Right hindlimb (tissue), 1 donor: ENCODE measurements at places on chromosomes 4 and X.

DNA sequence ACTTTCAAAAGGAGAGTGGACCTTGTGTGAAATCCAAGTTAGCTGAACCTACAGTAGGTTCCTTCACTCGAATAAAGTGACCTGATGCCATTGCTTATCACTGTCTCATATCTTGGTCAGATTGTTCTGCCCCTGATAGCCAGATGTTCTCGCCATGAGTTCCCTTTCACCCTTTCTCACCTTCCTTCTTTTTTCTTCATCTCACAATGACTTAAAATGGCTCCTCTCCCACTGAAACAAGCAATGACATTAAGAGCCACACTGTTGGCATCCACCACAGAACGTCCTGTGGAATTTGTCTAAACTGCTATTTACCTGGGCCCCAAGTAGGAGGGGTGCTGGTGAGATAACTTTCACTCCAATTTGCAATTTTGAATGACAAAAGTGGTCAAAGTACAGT is 227.6 kb upstream of the PPP1R2C start:
- no peak for DNase-seq

DNA sequence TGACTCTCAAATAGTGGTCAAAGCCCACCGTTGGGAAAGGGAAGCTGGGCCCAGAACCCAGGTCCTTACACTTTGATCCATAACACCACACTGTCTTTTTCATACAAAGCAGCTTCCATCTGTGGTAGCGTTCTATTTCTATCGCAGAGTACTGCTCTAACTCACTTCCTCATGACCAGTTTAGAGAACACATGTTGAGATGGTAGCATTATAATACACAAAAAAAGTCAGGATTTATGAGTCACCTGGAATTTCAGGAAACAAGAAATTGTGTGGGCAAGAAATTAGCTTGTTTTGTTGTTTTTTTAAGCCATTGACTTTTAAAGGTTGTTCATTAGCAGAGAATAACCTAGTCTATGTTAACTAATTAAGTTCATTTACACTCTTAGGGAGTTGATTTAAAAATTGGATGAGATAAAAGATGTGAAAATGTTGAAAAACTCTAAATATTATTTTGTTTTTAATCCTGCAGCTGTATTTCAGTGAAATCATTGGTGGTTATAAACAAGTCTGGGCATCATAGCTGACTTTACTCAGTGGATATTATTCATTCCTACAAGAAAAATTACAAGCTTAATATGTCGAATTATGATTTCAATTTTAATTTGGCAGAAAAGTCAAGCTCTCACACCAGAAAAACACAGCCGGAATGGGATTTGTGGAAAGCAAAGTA is 1011.1 kb upstream of the HS3ST1 start:
- DNase-seq, result no peak

DNA sequence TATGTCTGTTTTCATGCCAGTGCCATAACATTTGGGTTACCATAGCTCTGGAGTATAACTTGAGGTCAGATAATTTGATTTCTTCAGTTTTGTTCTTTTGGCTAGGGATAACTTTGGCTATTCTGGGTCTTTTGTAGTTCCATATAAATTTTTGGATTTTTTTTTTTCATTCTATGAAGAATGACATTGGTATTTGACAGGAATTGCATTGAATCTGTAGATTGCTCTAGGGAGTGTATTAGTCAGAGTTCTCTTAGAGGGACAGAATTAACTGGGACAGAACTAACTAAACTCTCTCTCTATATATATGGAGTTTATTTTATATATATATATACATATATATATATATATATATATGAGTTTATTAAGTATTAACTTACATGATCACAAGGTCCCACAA is 32.2 kb upstream of the SLIT2 start:
- no peak for DNase-seq

DNA sequence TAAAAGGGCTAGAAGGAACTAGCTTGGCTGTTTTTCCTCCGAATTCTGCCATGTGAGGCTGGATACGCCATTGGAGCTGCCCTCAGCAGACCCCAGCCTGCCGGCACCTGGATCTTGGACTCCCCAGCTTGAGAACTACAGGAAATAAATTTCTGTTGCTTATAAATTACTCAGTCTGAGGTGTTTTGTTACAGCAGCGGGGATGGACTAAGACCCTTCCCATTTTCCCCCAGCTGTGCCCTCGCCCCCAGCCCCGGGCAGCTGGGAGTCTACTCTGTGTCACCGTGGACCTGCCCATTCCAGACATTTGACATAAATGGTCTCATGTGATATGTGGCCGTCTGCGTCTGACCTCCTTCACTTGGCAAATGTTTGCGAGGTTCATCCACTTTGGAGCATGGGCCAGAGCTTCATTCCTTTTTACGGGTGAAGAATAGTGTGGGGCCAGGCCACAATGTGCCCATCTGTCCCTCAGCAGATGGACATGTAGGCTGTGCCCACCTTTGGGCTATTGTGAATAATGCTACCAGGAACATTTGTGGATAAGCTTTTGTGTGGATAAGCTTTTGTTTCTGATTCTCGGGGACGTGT is 30.7 kb upstream of the SPON2 start:
- DNase-seq, result no peak

GRCh38 chrX:117641913-117642656 is 474.5 kb downstream of the KLHL13 start:
- DNase-seq, result no peak

DNA sequence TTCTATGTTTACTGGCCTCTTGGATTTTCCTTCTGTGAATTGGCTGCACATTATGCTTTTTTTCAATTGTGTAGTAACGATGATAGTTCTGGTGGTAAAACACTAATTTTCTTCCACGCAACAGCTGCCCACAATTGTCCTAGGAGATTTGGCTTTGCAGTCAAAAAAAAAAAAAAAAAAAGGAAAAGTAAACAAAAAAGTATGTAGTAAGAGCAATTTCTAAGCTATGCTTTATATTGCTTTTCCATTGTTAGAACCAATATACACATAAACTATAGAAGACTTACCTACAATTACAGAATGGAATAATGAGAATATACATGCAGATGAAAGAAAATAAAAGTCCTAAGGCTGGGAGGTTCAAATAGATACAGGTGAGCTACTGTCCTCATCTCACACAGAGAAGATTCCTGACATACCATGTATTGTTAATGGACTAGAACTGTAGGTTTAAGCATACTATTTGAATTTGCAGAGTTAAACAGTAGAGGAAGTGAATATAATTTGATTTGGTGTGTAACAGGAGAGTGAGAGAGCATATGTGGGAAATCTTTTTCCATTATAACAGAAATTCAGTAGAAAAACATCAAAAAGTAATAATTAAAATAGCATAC is 976.2 kb downstream of the RAB28 start:
- DNase-seq, result no peak

GRCh38 chrX:143165778-143166177 is 140.1 kb downstream of the SPANXN4 start:
- no peak for DNase-seq

DNA sequence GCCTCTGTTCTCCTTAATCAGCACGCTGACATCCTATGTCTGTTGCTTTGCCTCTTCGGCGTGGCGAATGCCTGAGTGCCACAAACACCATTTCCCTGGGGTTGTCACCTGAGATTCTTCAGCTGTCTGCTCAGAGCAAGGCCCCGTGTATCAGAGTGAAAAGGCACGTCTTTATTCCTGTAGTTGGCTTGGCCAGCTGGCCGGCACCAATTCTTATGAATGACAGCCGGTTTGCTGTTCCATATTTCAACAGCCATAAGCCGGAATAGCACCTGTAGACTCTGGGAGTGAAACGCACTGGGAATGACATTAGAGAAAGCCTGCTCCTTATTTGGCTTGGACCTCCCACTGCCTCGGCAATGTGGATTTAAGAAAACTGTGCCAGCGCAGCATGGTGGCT is 89.3 kb downstream of the MGST2 start:
- no peak for DNase-seq

- DNase-seq, result no peak
Observed at GRCh38 chrX:119682019-119682989, 10.7 kb downstream of the SEPTIN6 start.

DNA sequence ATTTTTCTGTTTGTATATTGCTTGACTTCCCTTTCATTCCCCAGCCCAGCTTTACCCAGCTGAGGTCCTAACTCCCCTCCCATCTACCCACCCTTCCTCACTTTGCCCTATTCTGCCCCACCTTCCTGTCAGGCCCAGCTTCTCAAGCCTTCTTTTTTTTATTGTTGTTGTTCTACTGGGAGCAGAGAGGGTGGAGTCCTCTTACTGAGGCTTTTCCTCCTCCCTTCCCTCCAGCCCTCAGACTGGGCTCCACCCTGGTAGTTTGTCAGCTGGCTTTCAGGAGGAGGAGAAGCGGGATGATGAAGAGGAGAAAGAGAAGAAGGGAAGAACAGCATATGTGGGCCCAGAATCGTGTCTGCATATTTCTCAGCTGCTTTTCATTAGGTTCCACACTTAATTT is 3.2 kb upstream of the KLF8 start:
- DNase-seq, result no peak

DNA sequence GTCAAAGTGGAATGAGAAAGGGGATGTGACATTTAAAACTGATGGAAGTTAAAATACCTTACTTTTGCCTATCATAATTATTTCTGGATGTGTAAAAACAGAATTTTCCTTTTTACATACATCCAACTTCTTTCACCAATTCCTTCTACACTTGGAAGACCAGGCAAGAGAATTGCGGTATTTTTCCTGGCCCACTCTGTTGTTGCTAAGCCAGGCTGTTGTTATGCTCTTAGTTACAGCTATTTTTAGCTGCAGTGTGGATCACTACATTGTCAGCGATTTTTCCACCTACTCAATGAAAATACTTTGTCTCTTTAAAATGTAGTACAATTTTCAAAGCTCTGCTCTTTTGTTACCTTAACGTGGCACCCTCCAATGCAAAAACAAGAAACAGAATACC is 43.4 kb downstream of the NKX6-1 start:
- DNase-seq, result peak; percentile 34

- DNase-seq, result no peak
Observed at GRCh38 chrX:153623310-153624029, 23.5 kb upstream of the DUSP9 start.

GRCh38 chr4:184100297-184100885 is 117.3 kb downstream of the ENPP6 start:
- peak; percentile 50 for DNase-seq

- no peak for DNase-seq
Observed at GRCh38 chr4:77092975-77093374, 17.2 kb upstream of the CCNI start.

DNA sequence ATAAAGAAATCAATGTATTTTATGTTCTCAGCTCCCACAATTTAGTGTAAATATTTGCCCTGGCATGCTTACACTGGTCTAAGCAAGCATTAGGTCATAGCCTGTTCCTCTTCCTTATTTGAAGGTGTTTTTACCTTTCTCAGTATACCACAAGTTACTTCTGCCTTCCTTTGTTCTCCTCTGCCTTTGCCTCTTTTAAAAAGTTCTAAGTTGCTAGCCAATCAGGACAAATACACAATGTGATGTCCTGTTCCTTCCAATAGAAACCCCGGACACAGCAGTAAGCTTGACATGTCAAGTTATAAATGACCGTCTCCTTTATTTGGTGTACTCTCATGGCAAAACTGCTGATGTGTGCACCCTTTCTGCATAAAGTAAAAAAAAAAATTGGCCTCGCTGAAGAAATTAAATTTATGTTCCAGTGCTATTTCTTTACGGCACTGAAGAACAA is 49.4 kb downstream of the UGT2B10 start:
- no peak for DNase-seq

- DNase-seq, result peak; percentile 31
Observed at GRCh38 chrX:47200385-47201150, 6.9 kb downstream of the UBA1 start.

DNA sequence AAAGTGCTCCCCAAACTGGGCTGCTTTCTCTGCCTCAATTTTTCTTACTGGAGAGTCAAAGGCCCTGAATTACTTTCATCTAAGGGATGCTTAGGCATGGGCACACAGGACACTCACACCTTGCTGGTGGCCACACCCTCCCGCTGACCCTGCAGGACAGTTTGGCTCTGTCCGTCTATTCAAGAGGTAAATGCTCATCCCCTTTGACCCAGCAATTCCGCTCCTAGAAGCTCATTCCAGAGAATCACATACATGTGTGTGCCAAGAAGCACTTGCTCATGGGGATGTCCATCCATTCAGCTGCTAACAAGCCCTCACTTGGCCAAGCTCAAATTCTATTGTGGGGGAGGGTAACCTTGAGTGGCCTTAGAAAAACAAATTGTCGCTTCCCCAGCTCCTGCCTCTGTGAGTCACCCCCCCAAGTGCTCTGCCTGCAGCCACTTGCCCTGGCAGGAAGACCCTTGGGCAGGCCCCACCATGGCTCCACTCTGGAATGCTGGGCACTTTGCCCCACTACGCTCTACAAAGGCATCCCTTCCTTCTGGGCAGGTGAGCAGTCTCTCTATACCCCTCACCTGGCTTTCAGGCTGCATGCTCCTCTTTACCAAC is 54.5 kb downstream of the HTRA3 start:
- DNase-seq, result peak; percentile 9

DNA sequence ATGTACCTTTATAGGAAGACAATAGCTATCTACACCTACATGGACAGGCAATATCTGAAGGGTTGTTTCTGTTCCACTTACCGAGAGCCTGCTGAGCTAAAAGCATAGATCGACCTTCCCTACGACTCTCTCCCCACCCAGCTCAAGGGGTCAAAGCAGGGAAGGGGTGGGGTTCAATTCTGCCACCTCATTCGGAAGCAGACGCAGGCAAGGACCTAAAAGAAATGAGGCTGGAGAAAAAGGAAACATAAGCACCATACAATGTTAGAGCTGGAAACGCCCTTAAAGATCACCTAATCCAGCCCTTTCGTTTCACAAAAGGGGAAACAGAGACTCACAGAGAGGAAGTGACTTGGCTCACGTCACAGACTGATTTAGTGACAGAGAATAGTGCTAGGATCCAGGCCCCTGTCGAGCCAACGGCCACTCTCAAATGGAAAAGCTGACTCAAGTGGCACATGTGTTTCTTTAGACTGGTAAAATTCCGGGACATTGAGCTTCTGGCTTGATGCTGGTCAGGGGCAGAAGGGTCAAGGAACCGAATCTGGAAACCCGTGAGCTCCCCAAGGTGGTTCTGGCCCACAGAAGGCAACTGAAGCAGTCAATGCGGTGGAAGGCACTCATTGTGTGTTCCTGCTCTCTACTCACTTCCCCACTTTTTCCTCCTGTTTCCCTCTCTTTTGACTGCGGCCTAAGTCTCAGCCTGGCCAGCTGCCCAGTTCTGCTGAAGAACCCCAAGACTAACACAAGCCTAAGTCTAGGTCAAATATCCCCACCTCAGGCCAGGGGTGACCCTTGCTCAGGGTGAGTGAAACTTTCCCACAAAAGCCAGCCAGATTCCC is 7.5 kb downstream of the SEPTIN6 start:
- peak; percentile 68 for DNase-seq

DNA sequence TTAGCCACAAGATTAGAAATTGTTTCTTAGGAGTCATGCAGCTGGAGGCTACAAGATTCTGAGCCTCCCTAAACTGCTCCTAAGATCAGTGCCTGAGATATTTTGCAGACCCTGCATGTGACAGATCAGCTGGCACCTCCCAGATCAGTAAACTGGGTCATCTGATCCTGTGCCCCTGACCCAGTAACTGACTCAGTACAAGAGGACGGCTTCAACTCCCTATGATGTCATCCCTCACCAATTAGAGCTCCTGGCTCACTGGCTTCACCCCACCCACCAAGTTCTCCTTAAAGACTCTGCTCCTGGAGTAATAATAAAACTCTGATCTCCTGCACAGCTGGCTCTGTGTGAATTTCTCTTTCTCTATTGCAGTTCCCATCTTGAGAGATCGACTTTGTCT is 45.4 kb upstream of the PNPLA4 start:
- DNase-seq, result no peak

GRCh38 chr4:158102904-158103303 is 69.9 kb downstream of the GASK1B start:
- DNase-seq, result no peak
